ENCODE measurements at places on chromosomes 16 and 17.

- no peak for DNase-seq
These were observed 180.3 kb downstream of the AXIN2 start for GRCh38 chr17:65381152-65381551.

- no peak for DNase-seq
These were observed 147.7 kb upstream of the WSCD1 start for GRCh38 chr17:5922476-5922875.

DNA sequence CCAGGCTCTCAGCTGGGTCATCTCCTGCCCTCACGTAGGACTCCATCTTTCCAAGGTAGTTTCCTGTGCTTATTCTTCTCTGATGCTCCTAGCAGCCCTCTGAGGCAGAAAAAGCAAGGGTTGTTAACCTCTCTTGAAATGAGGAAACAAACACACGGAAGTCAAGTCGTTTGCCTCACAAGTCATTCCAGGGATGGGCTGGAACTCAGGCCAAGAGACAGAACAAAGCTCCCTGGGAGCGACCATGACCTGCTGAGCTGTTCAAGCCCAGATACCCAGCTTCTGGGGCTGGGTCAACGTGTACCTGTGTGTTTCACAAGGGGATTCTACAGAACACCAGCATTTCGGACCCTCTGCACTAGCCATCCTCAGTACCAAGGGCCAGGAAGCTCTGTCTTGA lies 28.1 kb downstream of the SRL start:
- no peak for DNase-seq

GRCh38 chr16:58338205-58338604 lies 43.4 kb upstream of the PRSS54 start:
- no peak for DNase-seq

Data from activated T-helper 1 cell treated with anti-CD3 and anti-CD28 coated beads, Interleukin-2, amount 50 U/mL, for 16 hours (primary cell).